ENCODE measurements at places on chromosomes 11 and 22.

DNA sequence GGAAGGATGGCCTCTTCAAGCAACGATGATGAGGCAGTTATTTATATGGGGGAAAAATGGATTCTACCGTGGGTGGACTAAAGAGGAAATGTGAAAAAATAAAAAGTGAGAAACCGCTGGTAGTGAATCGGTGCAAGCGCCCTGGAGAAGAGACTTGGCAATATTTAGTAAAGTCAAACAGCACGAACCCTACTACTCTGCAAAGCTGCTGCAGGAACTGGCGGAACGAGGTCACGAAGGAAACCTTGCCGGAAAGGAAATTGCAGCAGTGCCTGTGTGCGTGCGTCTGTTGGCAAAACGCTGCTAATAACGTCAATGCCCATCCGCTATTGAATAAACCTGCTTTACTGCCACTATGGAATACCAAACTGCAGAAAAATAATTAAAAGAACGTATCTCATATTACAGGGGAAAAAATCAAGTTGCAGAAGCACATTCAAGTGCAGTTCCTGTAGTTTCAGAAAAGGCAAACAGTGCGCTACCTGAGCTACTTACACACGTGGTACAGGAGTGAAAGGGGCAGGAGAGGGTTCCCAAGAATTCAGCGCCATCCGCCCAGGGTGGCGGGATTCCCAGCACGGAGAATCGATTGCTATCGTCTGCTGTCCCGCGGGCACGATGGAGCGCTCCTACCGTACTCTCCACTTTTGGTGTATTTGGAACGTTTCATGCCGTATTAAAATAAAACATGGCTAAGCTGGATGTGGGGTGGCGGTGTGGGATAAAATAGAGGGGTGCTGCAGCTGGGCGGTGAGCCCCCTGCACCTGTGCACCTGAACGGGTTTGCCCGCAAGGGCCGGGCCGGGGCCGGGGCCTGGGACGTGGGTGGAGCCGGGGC lies 585 bp upstream of the NADSYN1 start:
- DNase-seq: peak; percentile 55

DNA sequence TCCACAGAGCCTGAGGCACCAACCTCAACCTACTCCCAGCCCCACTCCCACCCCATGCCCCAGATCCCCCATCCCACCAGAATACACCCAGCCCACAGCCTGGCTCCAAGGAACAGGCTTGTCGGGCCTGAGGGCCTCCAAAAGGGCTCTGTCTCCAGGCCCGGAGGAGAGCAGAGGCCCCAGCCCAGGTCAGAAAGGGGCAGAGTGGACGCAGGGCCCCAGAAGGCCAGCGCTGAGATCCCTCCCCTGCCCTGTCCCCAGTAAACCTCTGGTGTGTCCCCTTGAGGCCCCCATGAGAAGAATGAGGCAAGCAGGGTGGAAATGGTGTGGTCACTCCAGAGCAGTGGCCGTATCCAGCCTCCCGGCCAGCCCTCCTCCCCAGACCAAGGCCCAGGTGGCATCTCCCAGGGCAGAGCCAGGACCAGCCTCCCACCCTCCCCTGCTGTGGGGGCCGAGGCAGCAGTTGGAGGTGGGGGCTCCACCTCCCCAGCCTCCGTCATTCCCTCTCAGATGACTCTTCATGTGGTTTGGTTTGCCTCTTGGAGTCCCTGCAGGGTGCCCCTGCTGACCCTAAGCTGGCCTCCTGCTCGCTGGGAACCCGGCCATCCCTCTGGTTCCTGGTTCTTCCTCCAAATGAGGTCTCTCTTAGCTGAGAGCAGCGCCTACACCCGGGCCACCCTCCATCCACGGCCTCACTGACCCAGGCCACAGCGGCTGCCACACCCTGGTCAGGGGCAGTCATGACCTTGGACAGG lies 195.0 kb downstream of the IGLL1 start:
- DNase-seq: no peak

DNA sequence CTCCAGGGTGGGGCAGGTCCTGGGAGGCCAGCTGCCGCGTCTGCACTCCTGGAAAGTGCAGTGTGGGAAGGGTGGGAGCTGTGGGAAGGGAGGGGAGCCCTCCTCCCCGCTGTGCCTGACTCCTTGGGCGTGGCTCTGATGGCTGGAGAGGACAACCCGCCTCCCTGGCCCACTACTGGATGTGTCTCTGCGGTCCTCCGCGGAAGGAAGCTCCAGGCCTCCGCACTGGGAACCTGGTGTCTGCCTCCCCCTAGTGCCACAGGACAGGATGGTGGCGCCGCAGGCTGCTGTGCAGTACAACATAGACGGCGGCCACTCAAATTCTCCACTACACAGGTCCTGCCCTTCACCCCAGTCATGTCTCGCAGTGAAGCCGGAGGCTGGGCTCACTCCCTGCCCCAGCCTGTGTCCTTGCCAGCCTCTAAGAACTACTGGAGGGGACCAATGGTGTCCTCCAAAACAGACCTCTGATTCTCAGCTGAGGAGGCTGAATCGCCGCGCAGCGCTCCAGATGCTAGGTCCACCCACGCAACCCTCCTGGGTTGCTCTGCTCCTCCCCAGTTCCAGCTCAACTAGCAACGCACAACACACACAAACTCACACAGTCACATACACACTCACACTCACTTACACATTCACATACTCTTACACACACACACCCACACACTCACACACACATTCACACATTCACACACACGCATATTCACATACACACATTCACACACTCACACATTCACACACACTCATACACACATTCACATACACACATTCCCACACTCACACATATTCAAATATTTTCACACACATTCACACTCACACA lies 12.4 kb upstream of the DSCAML1 start:
- DNase-seq: no peak

DNA sequence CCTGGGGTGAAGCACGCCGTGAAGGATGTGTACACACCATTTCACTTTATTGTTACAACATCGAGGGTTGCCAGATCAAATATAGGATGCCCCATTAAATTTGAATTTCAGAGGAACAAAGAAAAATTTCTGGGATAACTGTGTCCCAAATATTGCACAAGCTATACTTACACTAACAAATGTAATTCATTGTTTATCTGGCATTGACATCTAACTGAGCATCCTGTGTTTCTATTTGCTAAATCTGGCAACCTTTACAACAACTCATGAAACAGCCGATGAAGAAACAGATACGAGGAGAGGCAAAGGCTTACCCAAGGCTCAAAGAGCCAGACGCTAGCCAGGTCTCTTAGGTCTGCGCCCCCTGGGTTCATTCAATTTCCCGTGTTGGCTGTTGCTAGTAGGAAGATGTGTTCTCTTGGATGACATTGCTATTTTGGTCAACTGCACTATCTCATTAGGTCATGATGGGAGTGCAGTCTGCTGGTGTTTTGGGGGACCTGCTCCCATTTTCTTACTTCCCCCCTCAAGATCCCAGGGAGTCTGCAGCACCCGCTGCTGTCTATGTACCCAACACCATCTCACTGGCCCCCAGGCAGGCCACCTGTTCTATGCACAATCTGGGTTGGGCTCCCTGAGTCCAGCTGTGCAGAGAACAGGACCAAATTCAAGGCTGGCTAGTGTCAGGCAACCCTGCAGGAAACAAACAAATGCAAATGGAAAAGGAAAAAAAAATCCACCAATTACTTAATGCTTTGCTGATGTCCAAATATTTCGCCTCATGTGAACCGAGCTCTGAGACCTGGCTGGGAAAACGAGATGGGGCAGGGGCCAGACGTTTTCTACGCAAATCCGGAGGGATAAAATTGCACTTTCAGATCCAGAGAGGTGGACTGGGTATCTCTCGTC lies 560.9 kb downstream of the MIAT start:
- no peak for DNase-seq

DNA sequence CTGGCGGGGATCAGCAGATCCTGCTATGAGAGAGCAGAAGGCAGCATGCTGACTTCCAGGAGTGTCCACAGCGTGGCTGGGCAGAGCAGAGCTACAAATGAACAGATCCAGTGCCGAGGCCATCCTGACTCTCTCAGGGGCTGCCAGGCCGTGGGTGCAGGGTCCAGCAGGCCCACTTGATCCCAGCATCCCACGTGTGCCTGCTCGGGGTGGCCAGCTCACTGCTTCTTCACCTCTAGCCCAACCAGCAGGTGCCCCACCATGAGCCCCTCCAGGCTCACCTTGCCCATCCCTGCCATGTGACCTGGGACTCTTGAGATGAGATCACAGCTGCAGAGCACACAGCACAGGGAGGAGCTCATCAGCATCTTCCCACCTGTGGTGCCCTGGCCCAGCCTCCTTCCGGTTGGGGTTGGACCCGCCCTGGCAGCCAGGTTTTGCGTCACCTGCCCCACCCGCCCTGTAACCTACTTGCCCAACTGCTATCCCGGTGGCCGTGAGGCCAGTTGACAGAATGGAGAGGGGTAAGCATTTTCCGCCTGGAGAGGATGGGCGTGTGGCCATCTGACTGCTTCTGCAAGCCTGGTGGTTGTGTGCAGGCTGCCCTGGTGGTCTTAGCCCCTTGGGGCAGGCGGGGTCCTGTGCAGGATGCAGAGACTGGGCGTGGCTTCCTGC lies 11.0 kb downstream of the TANGO2 start:
- DNase-seq: no peak

GRCh38 chr22:45125188-45125587 lies 38.5 kb upstream of the NUP50 start:
- DNase-seq: no peak

DNA sequence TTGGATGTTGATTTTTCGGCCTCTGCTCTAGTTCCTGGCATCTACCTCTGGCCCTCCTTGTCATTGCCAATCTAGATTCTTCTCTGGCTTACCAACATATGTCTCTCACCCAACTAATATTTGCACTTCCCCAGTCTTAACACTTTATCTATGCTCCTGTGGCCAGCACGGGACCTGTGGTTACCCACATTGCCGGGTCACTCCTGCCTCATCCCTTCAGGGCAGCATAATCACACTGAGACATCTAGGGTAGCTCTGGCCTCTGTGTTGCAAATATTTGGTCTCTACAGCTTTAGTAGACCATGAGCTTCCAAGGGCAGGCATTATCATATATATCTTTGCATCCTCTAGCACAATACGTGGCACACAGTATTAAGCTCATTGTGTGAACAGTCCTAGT lies 182.0 kb upstream of the ARHGAP20 start:
- no peak for DNase-seq

DNA sequence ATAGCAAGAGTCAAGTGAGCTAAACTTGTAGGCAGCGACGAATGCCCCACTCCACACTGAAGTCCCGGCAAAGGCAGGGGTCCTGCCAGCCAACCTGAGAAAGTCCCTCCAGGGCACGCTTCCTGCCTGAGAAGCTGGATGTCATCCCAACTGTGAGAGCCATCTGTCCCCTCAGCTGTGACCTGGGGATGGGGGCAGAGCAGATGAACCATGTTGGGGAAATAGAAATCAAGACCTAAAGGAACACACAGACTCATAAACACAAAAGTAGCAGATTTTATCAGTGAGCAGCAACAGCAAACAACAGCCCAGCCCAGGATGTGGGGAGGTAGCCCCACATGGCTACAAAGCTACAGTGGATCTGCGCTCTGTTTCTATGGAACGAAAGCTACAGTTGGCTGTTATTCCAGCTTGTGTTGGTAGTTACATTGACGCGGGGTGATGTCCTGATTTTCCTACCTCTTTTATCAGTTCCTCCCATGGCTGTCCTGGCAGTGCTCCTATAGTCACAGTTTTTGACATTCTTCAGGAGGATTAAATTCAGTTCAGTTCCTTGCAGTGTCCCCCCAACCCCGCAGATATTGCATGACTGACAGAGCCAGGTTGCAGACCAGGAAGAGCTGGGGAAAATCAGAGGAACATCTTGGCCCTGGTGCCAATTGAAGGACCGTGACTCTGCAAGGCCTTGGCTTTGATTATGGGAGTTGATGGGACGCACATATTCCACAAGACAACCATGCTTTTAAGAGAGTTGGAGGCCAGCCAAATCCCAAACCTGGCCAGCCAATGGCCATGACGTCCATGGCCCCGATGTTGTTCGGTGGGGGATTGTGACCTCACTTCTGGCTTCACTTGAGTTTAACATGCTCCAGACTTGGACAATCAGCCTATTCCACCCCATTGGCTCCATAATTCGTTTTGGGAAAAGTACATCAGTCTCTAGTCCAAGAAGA lies 14.6 kb downstream of the MRGPRD start:
- DNase-seq: no peak

GRCh38 chr11:122201106-122201505 lies 85.1 kb upstream of the BLID start:
- no peak for DNase-seq

DNA sequence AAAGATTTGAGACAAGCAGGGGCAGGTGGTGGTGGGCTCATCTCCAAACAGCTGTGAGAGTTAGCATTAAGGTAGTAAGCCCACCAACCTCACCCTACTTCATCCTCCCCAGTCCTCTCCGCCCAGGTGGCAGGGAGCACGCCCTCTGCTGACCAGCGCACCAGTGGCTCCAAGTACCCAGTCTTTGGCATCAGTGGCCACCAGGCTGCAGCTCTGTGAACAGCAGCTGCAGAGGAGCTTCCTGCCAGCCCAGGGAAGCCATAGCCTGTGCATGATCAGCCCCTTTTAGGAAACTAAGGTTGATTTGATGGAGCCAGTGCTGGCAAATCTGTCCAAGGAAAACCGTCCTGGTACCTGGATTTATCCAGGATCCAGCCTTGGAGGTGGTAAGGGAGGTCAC lies 21.7 kb downstream of the CAVIN3 start:
- DNase-seq: no peak

- no peak for DNase-seq
Measured at GRCh38 chr22:38271927-38272372, 860 bp downstream of the TMEM184B start.

DNA sequence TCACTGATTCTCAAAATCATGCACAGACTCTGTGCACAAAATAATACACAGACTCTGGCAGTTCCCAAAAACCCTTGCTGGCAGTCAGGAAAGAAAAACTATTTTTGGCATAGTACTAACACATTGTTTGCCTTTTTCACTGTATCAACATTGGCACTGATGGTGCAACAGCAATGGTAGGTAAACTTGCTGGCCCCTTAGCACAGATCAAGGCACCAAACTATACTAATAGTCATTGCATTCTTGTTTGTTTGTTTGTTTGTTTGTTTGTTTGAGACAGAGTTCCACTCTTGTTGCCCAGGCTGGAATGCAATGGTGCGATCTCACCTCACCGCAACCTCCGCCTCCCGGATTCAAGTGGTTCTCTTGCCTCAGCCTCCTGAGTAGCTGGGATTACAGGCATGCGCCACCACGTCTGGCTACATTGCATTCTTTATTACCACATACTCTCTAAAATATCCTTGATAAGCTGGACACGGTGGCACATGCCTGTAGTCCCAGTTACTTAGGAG lies 81.0 kb upstream of the SLC6A5 start:
- no peak for DNase-seq

GRCh38 chr11:34332524-34332923 lies 25.3 kb downstream of the ABTB2 start:
- no peak for DNase-seq

GRCh38 chr22:35664955-35665587 lies 16.8 kb downstream of the APOL6 start:
- DNase-seq: no peak

All from activated naive CD4-positive, alpha-beta T cell treated with anti-CD3 and anti-CD28 coated beads, Interleukin-2, amount 50 U/mL, for 16 hours (primary cell).